ENCODE measurements at places on chromosomes 1 and 21.
A peak's percentile ranks its signal among the peaks of the same experiment; 100 is the strongest.

GRCh38 chr1:44310006-44310405, 45.1 kb downstream of the ERI3 start:
- no peak for DNase-seq

DNA sequence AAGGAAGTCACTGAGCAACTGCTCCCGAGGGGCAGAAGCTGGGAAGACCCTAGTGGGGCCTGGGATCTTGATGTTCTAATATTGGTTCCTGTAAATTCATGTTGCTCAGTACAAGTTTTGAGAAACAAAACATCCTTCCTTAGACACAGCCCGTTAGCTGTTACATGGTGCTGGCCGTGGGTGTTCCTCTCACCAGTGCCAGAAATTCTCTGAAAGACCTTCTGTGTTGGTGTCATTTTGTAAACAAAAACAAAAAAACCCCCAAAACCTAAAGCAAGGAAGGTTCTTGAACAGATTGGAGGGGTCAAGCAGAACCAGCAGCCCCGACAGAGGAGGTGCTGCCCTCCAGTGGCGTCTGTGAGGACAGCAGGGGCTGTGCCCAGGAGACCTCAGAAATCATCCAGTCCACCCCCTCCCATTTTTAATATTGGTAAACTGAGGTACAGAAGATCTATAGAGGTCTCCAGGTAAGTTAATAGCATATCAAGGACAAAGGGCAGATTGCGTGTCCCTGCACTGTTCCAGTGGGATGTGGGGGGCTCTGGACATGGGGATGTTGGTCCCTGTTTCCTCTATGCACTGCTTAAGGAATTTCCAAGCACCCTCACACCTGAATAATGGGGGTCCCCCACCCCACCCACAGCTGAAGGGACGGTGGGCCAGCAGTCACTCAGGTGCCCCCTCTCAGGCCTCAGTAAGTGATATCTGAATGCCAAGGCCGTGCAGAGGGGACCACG, 38.2 kb downstream of the SLC2A7 start:
- DNase-seq, result peak; percentile 42

- DNase-seq, result peak; percentile 89
These were observed 41.6 kb upstream of the AGL start for GRCh38 chr1:99808391-99809115.

DNA sequence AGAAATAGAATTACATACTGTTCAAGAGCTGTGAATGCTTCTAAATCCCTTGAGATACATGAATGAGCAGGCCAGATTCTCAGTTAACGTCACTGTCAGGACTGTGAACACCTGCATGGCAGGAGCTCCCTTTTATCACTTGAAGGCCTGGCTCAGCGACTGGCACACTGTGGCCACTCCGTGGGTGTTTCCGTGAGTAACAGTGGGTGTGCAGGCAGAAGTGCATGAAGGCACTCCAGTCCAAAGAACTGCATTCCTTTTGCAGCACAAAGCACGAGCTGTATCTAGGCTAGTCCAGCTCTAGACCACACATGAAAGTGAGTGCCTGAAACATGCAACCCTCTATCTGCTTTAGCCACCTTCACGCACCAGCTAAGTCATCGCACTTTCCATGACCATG, 9.6 kb upstream of the SIM2 start:
- peak; percentile 58 for DNase-seq

DNA sequence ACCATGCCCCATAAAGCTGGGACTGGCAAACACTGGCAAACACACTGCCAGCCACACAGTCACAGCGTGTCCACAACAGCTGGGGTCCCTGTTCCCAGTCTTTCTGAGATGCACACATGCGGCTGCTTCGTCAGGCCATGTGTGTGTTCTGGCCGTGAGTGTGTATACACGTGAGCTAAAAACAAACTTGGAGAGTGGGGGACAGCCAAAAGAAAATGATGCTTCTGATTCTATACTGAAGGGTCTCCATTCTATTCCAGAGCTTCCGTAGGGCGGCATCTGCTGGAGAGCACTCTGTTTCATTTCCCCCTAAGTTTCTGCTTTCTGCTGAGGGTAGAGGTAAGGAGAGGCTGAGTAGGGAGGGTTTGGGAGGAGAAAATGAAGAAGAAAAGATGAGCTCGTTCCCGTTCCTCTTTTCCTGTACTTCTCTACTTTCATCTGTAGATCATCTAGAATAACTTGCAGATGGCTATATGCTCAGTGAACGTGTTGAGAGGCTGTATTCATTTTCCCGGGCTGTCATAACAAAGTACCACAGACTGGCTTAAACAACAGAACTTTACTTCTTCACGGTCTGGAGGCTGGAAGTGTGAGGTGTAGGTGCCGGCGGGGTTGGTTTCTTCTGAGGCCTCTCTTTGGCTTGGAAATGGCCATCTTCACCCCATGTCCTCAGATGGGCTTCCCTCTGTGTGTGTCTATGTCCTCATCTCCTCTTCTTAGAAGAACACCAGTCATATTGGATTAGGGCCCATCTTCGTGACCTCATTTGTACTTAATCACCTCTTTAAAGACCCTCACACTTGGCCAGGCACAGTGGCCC, 151.6 kb downstream of the TOMM20 start:
- no peak for DNase-seq

DNA sequence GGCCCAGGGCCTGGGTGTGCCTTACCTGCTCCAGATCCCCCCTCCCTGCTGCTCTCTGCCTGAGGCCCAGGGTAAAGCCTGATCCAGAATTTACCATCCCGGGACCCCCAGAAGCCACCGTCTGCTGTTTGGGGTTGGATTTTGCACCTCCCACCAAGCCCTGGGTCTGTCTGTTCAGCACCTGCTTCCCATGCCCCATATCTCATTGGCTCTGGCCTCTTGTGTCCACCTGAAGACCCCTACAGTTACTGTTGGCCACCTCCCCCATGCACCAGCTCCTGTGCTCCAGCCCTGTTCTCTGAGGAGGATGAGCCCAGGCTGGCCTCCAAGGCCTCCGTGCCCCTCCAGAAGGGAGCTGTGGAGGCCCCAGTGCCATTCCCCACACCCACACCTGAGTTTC, 113.9 kb downstream of the GRIK3 start:
- DNase-seq, result no peak

GRCh38 chr1:99748419-99748818, 18.0 kb downstream of the FRRS1 start:
- DNase-seq, result peak; percentile 71

- no peak for DNase-seq
These were observed 30.1 kb downstream of the WNT2B start for GRCh38 chr1:112538883-112539282.

DNA sequence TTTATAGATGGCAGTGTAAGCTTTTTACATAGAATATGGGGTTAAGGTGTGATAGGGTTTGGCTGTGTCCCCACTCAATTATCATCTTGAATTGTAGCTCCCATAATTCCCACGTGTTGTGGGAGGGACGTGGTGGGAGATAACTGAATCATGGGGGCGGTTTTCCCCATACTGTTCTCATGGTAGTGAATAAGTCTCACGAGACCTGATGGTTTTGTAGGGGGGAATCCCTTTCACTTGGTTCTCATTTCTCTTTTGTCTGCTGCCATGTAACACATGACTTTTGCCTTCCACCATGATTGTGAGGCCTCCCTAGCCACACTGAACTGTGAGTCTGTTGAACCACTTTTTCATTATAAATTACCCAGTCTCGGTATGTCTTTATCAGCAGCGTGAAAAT, 290.3 kb upstream of the B3GALT2 start:
- DNase-seq, result no peak

GRCh38 chr1:152565115-152565514, 1.5 kb downstream of the LCE3E start:
- no peak for DNase-seq

DNA sequence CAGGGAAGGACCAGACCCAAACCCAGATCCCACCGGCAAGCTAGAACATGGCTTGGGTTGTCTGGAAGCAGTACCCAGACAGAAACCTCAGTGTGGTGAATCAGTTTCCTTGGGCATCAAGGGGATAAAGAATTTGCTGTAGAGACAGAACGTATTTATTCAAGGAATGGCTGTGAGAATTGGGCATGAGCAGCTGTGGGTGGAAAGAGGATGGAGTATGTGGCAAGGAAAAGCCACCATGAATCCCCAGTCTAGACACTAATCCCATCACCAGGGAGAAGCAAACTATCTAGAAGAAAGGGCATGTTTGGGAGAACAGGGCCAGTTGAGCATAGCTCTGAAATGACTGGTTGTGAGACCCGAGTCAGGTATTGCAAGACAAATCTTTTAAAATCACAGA, 109.2 kb downstream of the TOMM20 start:
- no peak for DNase-seq

- peak; percentile 99 for DNase-seq
These were observed 197.3 kb downstream of the MATN1 start for GRCh38 chr1:30525971-30526651.

GRCh38 chr1:161052899-161053298, 7.1 kb upstream of the USF1 start:
- DNase-seq, result no peak

- DNase-seq, result peak; percentile 15
These were observed 5.0 kb downstream of the GCLM start for GRCh38 chr1:93904228-93904627.

DNA sequence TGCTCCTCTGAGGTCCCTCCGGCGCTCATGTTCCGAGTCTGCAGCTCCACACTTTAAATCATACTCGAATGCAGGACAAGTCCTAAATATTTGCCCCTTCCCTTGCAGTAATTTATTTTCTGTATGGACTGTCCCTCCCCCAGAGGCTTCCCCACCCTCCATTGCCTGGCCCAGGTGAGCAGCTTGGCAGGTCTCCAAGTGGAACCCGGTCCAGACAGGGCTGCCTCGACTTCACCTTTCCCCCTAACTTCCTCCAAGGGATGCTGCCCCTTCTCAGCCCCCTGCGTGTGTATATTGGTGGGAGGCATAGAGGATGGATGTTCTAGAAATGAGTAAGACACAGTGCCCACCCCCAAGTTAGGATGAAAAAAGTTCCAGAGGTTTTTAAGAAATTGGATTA, 5.4 kb upstream of the OPTC start:
- no peak for DNase-seq

DNA sequence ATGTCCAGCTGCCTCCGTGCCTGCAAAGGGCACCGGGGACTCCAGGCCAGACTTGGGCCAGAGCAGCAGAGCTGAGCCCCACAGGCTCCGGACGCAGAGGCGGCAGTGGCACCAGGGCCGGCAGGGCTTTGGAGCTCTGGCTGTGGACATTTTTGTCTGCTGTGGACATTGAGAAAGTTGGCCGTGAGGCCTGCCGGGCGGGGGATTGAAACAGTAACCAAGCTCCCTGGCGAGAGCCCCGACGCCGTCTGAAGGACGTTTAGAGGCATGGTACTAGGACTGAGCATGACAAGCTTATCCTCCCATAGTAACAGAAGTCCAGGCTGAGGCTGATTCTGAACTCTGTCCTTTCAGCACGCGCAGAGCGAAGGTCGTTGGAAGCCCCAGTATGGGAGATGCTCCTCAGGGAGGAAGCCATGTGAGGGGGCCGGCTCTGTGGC, 323.8 kb downstream of the AMY1C start:
- no peak for DNase-seq

- DNase-seq, result no peak
These were observed 44.9 kb upstream of the SCMH1 start for GRCh38 chr1:41286992-41287391.

DNA sequence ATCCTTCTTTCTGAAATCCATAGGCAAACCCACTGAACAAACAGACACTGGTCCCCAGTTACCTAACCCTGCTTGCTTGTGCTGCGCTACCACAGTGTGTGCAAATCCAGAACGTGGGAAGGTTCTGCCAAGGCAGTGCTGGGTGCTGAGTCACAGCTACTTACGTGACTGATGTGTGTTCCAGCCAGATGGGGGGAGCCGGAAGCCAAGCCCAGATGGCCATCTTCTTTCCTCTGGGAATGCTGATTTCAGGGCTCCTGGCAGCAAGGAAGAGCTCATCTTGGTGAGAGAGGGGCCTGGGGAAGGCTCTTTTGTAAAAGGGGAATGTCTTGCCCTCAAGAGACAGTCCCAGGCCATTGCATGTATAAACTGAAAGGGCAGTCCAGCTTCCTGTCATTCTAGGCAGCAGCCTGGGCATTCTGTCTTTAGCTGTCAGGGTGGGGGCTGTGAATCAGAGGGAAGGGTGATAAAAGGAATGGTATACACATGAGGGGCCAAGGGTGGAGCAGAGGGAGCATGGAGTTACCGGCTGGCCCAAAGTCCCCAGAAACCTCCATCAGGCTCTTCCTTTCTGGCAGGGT, 54.1 kb downstream of the CD46 start:
- DNase-seq, result peak; percentile 86

DNA sequence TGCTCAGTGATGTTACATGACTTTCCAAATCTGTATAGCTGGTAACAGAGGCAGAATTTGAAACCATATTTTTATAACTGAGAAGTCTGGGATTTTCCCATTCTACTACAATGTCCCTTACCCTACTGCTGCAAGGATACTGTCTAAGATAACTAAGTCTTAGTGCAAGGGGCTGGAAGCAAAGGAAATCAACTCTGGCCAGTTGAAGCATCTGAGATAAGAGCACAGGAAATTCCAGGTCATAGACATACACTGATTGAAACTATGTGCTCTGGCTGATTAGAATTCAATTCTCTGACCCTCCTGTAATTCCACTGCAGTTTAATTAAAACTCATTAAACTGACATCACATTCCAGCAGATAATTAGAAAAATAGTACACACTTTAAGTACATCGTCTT, 267.7 kb upstream of the C1orf87 start:
- DNase-seq, result no peak

GRCh38 chr21:42971897-42972275, 2.5 kb upstream of the PKNOX1 start:
- peak; percentile 31 for DNase-seq

- DNase-seq, result no peak
These were observed 13.3 kb upstream of the SIPA1L2 start for GRCh38 chr1:232643251-232643650.

- peak; percentile 58 for DNase-seq
These were observed 16.1 kb upstream of the STMN1 start for GRCh38 chr1:25922056-25922970.

- DNase-seq, result no peak
These were observed 17.5 kb downstream of the RSPH1 start for GRCh38 chr21:42478504-42478903.

- DNase-seq, result no peak
These were observed 48.0 kb upstream of the RXRG start for GRCh38 chr1:165492845-165493373.

- peak; percentile 69 for DNase-seq
These were observed 563.9 kb upstream of the NR5A2 start for GRCh38 chr1:199463521-199464127.

DNA sequence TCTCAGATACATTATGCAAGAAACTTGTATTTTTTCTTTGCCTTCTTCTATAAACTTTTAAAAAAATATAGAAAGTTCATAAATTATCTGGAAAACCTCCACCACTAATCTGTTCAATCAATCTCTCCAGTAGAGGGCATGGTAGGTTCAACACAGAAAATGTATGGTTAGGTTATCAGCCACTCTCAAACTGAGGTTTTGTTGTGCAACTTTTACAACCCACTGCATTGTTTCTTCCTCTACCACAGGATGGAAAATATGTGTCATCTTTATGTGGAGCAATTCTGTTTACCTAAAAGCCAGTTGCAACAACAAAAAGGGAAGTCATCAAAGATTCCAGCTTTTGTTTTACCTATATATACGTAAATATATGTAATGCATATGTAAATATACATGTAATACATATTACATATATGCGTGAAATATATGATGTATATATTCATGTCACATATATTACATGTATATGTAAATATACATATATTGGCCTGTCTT, 3.0 kb upstream of the RGS2 start:
- peak; percentile 81 for DNase-seq

All from kidney tubule cell (primary cell).